Thoracic aorta (tissue), 2 donors: ENCODE measurements at places on chromosomes 11 and 22.

DNA sequence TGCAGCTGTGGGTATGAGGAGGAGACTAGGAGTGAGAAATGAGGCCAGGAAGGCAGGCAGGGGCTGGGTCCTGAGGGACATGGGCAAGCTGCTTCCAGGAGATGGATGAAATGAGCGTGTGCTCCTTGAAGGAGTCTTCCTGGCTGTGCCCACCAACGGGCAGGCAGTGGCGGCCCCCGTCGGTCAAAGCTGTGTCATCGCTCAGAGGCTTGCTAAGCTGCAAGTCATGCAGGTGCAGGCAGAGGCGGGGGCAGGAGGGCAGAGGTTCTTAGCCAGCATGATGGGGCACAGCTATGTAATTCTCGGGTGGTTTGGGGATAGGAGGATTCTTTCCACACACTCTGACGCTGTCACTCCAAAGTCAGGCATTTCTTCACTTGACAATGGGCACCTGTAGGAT, 12.5 kb upstream of the PEX26 start:
- no peak for DNase-seq

DNA sequence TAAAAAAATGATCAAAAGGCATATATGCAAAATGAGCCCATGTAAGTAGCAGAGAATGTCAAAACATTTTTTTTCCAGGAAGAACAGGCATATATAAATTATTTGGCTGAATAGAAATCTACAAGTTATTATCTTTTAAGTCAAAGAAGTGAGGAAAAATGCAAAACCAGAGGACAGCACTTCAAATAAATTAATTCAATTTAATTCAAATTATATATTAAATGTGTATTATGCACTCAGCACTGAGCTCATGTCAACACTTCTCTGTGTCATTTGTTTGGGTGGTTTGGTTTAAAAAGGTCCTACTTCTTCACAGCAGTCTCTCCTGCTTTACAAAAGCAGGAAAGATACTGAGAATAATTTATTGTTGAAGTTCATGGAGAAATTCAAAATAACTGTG, 41.9 kb upstream of the PDGFD start:
- no peak for DNase-seq

DNA sequence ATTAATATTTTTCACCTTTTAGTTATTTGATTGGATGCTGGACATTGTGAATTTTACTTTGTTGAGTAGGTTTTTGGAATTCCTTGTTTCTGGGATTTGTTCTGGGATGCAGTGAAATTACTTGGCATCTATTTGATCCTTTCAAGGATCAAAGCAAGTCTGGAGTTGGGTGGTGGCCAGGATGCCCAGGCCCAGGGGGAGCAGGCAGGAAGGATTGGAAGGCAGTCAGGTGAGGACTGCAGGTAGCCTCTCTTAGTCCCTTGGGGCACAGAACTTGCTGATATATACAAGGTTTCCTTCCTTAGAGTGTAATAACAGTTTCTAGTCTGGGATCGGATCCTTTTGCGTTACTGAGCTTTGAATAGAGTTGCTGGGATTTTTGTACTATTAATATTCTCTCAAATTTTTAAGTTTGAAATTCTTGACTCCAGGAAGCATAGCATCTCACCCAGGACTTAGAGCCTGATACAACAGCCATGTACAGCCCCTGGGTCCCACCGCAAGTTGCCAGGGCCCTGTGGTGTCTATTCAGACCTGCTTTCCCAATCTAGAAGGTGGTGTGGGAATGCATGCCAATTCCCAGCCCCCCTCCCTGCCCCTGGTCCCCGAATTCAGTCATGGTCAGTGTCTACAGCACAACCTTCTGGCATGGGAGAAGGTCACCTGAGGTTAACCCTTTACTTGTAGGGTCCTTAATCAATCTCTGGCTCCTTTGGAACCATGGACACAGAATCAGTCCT, 6.1 kb downstream of the ZNF74 start:
- no peak for DNase-seq

DNA sequence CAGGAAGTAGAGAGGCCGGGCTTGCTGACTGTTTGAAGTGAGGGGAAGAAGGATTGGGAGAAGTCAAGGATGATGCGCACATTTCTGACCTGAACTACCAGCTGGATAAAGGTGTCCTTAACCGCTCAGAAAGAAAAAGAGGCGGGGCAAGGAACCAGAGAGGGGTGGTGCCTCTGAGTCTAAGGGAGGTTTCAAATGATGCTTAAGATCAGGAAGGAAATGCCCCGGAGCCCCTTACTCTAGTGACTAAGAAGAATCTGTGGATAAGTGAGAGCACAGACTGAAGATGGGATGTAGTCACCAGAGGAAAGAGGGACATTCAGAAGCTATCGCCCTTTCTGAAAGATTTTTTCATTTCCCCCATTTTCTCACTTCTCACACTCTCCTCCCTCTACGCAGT, 12.7 kb downstream of the DCHS1 start:
- no peak for DNase-seq

- no peak for DNase-seq
Measured at GRCh38 chr11:72721689-72722049, 30.5 kb downstream of the ARAP1 start.

DNA sequence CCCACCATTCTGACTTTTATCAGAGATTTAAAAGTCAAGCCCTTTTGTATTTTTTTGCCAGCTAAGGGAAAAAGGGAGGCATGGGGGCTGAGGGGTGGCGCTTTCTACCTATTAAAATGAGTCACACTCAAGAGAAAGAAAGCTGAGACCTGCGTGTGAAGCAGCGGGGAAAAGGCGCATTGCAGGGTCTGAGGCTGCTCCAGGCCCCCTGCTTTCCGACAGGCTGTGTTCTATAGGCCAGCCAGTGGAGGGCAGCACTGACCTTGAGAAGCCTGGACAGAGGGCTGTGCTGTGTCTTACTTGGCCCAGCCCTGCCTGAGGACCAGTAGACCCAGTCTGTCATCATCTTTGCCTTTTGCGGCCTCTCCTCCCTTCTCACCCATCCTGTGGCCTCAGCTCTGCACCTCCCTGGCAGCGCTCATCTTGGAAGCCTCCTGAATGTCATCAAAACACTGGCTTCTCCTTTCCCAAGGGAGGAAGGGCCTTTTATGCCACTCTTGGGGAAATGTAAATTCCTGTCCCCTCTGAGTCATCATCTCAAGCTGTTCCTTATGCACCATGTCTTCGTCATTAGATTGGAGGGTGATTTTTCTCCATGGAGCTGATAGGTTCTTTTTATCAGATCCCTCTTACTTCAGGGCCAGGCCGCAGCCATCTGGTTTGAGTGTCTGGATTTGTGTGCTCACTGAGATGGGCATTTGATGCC, 12.6 kb upstream of the MAPK8IP1 start:
- DNase-seq: no peak

DNA sequence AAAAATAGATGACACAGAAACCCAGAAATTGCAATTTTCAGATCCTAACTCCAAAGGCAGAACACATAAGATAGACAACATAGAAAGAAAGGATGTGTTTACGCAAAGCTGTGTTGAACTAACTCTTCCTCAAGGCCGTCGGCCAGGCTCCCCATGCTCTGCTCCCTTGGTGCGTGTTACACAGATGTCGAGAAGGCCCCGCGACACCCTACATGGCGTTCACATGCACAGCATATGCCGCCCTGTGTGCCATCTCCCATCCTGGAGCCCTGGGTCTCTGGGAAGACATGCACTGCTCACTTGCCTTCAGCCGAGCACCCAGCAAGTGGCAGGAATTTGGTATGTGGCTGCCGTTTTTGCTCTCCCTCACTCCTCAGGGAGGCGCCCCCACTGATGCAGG, 47.0 kb upstream of the ARFGAP3 start:
- no peak for DNase-seq

DNA sequence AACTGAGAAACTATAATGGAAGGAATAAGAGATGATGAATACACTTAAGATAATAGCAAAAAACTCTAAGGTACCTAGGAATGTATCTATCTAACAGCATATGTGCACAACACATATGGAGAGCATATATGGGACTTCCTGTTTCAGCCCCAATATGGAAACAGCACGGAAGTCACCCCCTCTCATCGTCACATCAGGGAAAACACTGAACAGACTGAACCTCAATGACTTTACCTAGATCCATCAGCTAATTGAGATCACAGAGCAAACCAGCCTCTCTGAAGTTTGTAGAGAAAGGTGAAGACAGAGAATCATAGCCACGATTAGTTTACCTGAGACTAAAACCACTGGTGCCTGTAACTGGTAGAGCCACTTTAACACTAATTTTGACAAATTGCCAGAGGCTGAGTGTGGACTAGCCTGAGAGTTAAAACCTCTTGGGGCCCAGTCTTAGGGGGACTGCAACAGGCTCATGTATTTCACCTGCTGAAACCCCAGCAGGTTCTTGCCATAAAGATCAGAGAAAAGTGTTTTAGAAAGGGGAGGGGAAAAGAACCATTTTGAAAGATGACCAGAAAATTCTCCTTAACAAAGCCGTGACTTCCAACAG, 722.6 kb downstream of the TBC1D22A start:
- DNase-seq: no peak

DNA sequence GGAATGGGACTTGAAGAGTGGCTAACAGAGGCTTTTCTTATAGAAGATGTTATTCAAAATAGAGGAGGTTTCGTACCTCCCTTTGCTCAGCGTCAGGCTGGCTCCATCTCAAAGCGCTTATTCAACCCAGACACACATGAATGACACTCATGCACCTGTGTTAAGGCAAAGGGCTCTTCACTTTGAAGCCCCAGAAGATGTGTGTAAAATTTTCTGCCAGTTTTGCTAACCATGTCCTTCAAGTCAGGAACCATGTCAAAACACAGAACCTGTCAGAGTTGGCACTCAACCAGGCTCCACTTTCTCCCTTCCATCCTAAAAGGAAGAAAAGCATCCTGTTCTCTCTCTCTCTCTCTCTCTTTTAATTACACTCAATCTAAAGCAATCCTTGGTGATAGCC, 352.8 kb upstream of the NARS2 start:
- no peak for DNase-seq

GRCh38 chr11:125957618-125958332, 11.9 kb downstream of the VSIG10L2 start:
- no peak for DNase-seq

- no peak for DNase-seq
Measured at GRCh38 chr11:58526721-58527120, 18.8 kb upstream of the OR5B21 start.

DNA sequence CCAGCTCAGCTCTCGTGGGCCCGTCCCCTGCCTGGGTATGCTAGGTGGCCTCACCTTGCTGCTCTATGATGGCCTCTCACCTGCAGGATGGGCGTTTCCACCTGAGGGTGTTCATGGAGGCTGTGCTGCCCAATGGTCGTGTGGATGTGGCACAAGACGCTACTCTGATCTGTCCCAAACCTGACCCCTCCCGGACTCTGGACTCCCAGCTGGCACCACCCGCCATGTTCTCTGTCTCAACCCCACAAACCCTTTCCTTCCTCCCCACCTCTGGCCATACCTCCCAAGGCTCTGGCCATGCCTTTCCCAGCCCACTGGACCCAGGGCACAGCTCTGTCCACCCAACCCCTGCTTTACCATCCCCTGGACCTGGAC, 2.1 kb downstream of the ZP1 start:
- no peak for DNase-seq

DNA sequence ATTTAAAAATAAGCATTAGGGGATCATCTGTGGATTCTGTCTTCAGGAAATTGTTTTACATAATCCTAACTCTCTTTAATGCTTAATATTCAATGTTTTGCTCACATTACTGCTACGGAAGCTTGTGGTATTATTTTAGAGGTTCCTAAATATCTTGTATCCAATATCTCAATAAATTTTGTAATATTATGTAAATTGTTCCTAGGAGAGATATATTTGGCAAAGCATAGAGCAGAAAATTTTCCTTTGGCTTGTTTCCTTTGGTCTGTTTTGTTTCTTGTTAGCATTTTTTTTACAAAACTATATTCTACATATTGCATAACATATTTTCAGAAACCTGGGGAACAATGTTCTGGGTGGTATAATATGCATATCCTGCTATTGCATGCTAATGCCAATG, 144.8 kb downstream of the GRIA4 start:
- no peak for DNase-seq

- DNase-seq: no peak
Measured at GRCh38 chr11:94149431-94150017, 20.9 kb downstream of the PANX1 start.

DNA sequence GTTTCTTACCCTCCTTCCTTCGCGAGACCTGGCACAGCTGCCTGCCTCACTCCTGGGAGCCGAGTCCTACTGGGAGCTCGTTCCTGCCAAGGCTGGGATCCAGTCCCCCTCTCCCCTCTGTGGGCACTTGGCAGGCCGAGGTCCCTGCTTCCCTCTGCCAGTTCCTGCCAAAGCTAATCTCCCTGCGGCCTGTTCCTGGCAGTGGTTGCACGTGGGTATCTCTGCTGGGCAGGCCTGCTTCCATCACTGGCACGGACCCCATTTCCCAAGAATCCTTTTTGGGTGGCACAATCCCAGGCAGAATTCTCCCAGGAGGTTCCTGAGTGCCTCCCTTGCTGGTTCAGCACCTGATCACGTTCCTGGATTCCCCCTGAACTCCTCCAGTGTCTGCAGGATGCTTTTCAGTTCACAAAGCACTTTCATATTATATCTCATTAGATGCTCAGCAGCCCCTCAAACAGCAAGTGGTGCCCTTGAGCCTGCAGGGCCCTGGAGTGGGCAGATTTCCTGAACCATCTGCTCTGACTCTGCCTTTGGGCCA, 96.5 kb downstream of the RRM1 start:
- peak; percentile 20 for DNase-seq

GRCh38 chr11:78253797-78254196, 65.1 kb downstream of the USP35 start:
- DNase-seq: no peak

- no peak for DNase-seq
Measured at GRCh38 chr11:12746593-12747097, 72.4 kb downstream of the TEAD1 start.

DNA sequence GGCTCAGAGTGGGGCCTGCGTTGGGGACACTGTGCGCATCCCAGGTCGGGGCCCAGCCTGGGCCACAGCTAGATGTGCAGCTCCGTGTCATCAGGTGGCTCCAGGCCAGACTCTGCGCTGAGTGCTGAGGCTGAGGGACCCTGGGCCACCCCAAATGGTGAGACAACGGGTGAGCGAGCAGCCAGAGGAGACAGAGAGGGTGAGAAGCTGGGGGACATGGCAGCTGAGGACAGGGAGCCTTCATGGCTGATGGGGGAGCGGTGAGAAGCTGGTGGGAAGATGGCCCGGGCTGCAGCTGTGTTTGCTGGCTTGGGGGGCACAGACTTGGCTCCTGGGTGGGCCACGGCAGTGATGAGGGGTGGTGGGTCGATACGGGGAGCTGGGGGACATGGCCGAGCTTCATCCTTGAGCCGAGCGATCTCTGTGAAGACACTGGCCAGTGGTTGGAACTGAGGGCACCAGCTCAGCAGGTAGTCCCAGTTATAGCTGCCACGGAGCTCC, 2.5 kb upstream of the TPP1 start:
- no peak for DNase-seq
